ENCODE measurements at places on chromosomes 13 and 19.

DNA sequence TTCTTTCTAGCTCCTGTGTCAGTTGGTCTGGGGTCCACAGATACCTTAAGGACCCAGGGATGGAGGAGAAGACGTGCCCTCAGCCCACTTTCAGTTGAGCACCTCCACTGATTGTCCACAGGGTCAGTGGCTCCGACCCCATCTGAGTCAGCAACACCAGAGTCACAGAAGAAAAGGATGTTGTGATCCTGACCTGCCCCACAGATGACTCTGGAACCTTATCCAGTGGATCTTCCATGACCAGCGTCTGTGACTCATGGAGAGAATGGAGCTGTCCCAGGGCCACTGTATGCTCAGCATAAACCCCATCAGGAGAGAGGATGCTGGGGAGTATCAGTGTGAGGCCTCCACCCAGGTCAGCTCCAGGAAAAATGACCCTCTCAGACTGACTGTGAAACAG lies 22.0 kb downstream of the CEACAM4 start:
- no peak for DNase-seq

GRCh38 chr19:1438933-1439354 lies 748 bp downstream of the RPS15 start:
- DNase-seq, result no peak

- no peak for DNase-seq
Observed at GRCh38 chr19:37593996-37594303, 642 bp downstream of the ZNF571 start.

DNA sequence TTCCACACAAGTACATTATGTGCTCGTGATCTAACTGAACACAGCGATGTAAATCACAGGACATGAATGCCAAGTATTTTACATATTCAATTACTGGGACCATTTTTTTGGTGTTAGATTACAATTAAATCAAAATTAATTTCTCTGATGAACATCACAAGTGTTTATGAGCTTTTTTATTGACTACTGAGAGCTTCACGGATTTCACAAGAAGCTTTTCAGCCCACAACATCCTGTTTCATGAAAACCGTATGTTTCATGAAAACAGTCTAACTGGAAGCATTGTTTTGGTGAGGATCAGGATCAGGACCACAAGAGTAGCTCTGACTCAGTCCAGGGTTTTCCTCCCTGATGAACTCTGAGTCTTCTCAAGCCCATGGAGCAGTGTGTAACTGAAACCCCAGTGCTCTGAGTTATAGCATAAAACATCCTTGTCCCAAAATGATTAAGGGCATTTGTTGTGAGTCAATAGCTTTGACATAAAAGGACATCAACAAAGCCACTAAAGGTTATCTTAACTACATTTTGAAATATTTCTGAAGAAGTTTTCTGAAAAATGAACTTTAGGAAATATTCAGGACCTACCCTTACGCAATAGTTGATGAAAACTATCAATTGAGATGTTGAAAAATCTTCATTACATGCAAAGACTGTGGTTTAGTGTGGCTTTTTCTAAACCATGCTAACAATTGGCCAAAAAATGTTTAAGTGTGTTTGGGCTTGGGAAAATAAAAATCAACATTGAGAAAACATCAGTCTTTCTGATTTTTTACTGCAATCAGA lies 49.3 kb downstream of the UFM1 start:
- no peak for DNase-seq

DNA sequence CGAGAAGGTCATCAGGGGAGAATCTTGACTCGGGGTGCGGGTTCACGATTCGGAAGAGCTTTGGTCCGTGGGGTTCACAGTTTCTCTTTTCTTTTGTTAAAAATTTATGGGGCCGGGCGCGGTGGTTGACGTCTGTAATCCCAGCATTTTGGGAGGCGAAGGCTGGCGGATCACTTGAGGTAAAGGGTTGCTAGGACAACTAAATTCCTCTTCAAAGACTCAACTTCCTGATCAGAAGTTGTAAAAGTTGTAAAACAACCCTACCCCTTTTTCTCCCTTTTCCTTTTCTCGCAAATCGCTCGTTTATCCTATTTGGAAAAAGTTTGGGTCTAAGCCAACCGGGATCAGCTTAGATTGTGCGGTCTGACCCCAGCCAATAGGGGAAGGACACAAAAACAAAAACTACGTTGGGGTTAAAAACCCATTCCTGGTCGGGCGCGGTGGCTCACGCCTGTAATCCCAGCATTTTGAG lies 673 bp downstream of the ZNF486 start:
- DNase-seq, result no peak

DNA sequence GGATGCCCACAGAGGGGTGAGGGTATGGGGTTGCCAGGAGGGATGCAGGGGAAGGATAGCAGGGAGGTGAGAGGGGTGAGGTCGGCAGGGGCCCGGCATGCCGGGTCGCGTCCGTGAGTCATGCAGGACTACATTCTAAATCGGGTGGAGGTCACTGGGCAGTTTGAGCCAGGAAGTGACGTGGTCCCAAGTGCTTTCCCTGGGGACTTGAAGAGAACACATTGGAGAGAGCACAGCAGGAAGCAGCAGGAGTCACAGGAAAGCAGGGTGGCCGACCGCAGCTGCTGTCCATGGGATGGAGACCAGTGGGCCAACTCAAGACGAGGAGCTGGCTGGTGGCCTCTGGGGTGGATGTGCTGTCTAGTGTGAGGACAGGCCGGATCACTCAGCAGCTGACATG lies 92.0 kb upstream of the WASF3 start:
- DNase-seq, result no peak

DNA sequence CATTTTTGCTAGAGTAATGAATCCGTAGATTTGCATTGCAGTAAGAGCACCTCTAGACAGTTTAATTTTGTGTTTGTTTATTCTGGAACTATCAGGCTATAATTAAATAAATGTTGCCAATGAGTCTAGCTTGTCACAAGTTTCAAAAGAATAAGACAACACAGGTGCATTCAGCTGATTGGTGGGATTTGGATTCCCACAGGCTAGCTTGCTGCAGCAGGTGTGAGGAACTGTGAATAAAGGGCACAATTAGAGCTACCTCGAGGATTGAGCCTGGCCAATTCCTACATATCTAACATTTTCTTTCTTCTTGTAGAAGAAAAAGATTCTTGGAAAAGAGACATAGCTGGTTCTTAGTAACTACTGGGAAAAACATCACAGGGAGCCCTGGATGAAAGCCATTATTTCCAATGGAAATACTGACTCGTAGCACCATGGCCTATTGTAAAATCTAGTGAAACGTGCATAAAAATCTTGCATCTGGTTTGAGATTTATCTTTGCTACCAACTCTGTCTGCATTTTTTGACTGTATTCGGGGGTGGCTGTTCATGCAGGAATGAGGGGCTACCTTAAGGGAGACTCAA lies 360.9 kb downstream of the FGF9 start:
- no peak for DNase-seq

DNA sequence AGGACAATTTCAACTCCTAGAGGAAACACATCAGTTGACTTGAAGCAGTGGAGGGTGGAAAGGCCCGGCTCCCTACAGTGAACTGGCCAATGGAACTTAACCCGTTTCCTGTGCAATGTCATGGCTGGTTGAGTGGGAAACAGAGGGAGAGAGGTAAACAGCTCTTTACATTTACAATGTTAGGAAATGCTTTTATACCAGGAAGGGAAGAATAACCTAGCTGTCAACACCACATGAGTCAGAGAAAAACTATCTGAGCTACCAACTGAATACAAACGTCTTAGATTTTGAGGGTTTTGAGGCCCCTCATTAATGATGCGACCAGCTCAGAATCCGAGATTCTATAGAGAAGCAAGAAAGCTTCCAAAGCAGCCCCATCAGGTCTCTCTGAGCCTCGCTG lies 36.7 kb downstream of the CARD8 start:
- no peak for DNase-seq

DNA sequence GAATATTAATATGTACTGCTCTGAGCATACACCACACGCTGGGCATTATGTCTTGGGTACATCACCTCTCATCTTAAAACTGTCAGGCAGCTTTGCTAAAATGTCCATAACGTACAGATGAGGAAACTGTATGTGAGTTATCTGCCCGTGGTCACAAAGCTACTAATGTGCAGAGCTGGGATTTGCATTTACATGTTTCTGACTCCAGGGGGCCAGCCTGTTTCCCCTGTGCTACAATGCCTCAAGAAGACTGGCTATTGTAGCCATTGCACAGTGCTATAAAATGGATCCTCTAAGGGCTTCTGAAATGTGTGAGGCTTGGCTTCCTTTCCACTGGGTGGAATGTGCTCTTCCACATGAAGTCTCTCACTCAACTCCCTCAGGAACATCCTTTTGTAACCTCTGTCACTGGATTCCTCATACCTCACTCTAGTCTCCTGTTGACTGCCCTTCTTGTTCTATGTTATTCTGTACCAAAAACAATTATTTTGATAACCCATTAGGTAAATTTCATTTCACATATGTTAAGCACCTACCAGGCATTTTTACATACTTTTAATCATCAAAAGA lies 95.6 kb upstream of the HTR2A start:
- no peak for DNase-seq

GRCh38 chr13:102131246-102131645 lies 270.6 kb downstream of the FGF14 start:
- DNase-seq, result no peak

Measured in activated CD8-positive, alpha-beta memory T cell treated with anti-CD3 and anti-CD28 coated beads for 1 hour (primary cell).